ENCODE measurements at places on chromosomes 5 and 9.

DNA sequence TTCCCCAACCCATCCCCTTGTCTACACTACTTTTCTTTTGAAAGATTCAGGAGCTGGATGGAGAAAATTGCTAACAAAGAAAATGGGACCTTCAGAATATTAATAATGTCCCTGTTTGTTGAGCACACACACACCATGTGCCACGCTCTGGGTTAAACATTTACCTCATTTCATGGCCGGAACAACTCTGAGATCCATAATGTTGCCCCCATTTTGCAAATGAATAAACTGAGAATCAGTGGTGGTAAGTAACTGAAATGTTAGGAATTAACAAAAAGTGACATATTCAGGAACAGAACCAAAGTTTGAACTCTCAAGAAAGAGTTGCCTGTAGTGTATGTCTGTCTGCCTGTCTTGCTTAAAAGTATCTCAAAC lies 51.4 kb upstream of the SMAD5 start:
- no peak for ATAC-seq
- H3K4me1 ChIP-seq: peaks cover 8% of the 10 kb centered on the region
- H3K36me3 ChIP-seq: no peaks in the 10 kb centered on the region
- no peak overlapping the region for H3K4me3 ChIP-seq
- peaks cover 43% of the 10 kb centered on the region for H3K27me3 ChIP-seq
- no peak overlapping the region for H3K27ac ChIP-seq

DNA sequence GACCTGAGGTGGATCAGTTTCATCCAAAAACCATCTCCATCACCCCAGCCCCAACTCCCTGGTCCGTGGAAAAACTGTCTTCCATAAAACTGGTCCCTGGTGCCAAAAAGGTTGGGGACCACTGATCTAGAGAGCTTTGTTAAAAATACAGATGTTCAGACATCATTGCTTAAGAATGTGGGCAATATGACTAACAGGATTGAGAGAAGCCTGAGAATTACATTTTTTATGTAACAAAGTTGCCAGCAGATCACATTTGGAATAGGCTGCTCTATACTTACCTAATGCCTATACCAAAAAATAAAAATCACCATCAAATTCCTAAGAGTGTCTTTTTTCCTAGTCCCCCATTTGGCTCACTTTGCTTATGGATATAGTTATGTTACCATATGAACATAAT lies 143.3 kb downstream of the RAPGEF6 start:
- no peaks in the 10 kb centered on the region for H3K27me3 ChIP-seq
- ATAC-seq: no peak

DNA sequence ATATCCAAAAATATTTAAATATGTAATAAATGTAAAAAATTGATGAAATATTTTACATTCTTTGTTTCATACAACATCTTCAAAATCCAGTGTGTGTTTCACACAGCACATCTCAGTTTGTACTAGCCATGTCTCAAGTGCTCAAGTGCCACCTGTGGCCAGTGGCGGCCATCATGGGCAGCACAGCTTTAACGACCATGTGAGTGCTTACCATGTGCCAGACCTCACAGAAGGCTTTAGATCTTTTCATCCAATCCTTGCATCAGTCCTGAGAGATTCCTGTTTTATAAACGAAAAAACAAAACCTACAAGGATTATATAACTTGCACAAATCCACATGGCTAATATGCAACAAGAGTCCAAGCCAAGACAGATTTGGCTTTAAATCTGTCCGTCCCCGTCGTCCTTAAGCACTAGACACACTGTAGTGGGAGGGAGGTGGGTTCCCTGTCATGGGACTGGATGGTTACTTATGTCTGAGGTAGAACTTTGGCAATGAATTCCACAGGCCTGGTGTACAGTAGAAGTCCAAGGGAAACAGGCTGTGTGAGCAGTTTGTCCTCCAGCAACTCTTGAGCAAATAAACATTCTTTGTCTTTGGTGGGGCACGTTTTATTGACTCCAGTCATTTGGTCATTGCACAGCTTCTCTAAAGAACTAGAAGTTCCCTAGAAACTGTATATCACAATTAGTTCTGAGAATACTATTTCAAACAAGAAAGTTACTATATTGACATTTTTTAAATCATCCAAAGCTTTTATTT lies 25.0 kb upstream of the F2R start:
- no peaks in the 10 kb centered on the region for H3K4me1 ChIP-seq
- no peak for ATAC-seq
- no peaks in the 10 kb centered on the region for H3K36me3 ChIP-seq
- H3K27ac ChIP-seq: no peak overlapping the region

DNA sequence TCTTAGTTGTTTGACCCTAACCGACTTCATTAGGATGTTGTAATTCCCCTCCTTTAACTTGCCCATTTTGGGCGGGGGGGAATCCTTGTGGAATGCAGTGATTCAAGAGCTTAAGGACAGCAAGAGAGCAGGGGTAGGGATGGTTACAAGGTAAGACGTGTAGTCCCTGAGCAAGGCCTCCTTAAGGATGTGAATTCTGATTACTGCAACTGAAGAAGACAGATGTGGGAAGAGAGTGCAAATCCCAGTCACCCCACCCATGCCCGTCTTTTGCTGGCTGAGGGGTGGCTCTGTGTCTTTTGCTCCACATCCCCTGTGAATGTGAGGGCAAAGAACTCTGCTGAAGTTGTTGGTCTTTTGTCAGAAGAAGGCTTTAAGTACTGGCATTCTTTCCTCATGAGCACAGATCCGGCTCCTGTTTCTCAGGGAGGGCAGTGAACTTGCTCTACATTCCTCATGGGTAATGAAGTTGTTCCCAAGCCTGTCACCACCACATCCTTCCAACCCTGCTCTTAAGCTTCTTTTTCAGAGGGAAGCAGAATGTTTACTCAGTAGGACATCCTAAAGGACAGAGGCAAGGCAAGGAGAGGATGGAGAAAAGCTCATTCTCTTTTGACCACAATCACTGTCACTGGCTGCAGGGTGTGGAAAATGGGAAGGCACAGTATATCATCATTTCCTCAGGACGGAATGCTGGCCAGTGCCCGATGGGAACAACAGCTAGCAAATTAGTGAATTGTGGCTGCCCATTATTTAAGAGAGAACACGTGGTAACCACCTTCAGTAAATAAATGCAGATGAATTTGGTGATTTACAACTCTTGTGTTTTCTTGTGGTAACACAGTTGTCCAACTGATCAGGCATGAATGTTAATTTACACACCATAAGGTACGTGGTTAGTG lies 61.5 kb downstream of the RAI14 start:
- no peaks in the 10 kb centered on the region for H3K4me1 ChIP-seq
- no peaks in the 10 kb centered on the region for H3K36me3 ChIP-seq
- H3K27me3 ChIP-seq: peaks cover 8% of the 10 kb centered on the region
- no peak overlapping the region for H3K4me3 ChIP-seq
- no peak for ATAC-seq

DNA sequence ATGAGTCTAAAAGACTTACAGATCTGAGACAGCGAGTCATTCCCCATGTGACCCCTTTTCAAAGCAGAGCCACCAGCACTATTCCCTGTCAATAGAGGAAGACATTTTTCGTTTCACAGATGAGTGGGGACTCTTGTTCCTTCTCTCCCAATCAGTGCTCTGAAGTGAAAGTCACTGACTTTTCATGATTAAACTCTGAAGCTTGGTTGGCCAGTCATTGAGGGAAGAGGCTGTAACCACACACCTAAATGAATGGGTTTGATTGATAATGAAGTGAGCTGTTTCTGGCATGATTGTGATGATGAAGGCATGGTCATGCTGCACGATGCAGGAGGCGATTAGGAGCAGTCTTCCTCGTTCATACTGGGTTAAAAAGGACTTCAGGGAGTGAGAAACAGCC lies 171.9 kb downstream of the ZNF462 start:
- no peak overlapping the region for H3K4me3 ChIP-seq
- no peaks in the 10 kb centered on the region for H3K36me3 ChIP-seq
- H3K4me1 ChIP-seq: no peaks in the 10 kb centered on the region

- peaks cover 6% of the 10 kb centered on the region for H3K4me1 ChIP-seq
- ATAC-seq: no peak
Measured at GRCh38 chr5:172361566-172362238, 78.1 kb upstream of the UBTD2 start.

- H3K27me3 ChIP-seq: no peaks in the 10 kb centered on the region
- no peak for ATAC-seq
- H3K4me3 ChIP-seq: no peak overlapping the region
- H3K27ac ChIP-seq: no peak overlapping the region
- H3K36me3 ChIP-seq: no peaks in the 10 kb centered on the region
- H3K4me1 ChIP-seq: no peaks in the 10 kb centered on the region
Measured at GRCh38 chr9:18985464-18985951, 47.5 kb downstream of the SAXO1 start.

DNA sequence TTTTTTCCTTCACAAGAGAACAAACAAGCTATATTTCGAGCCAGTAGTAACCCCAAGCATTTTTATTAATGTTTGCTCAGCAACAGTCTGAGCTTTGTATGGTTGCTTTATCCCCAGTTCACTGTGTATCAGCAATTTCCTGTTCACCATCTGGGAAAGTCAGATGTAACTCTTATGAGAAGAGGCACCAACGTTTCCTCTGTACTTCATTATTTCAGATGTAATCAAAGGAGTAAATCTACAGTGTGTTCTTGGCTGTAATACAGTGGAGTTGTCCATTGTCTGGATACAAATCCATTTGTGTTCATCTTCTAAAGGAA lies 340.2 kb downstream of the ARRDC3 start:
- H3K4me1 ChIP-seq: no peaks in the 10 kb centered on the region
- no peaks in the 10 kb centered on the region for H3K27me3 ChIP-seq
- H3K4me3 ChIP-seq: no peak overlapping the region
- H3K36me3 ChIP-seq: no peaks in the 10 kb centered on the region
- no peak overlapping the region for H3K27ac ChIP-seq
- ATAC-seq: no peak

DNA sequence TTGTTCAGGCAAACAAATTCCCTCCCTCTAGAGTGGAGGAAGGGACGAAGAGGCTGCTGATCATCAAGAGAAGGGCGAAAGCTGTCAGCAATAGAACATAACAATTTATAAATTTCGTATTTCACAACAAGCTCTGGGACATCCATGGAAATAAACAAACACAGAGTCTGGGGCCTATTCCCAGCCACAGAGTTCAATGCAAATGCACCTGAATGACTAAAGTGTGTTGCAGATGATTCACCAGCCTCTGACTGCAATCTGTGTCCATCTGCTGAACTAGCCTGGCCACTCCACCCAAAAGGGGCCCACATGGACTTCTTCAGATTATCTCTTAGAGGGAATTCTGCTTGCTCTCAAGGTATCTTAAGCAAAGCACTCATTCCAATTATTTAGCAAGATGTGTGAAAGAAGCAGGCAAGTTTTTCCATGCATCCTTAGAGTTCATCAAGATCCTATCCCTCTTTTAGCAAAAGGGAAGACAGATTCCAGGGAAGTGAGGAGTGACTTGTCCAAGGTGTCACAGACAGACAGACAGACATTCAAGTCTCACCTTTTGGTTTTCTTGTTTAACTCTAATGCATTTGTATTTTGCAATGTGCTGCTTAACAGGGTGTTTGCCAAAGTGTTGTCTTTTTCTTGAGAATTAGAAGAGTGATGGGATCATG lies 307.8 kb upstream of the PAPPA start:
- no peaks in the 10 kb centered on the region for H3K36me3 ChIP-seq
- no peak for ATAC-seq
- H3K4me1 ChIP-seq: no peaks in the 10 kb centered on the region
- no peaks in the 10 kb centered on the region for H3K27me3 ChIP-seq

- H3K4me3 ChIP-seq: no peak overlapping the region
Measured at GRCh38 chr9:93080406-93080805, 15.6 kb upstream of the CARD19 start.

DNA sequence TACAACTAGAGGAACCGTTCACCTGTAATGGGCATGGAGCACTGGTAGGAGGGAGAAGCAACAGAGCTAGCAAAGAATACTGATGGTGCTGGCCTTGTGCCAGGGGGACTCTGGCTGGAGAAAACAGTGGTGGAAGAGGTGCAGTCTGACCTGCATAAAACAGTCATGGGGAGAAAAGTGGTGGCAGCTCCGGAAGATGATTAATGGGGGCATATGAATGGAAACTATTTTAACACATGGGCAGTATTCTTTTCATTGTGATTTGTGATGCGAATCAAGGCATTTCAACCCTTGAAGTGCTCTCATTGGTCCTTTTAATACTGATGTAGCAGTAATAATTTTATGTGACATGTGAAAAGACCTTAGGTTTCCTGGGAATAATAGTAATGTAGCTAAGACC lies 219.6 kb downstream of the ADAMTS6 start:
- H3K27me3 ChIP-seq: no peaks in the 10 kb centered on the region

- H3K36me3 ChIP-seq: no peaks in the 10 kb centered on the region
- peaks cover 32% of the 10 kb centered on the region for H3K27me3 ChIP-seq
- no peaks in the 10 kb centered on the region for H3K4me1 ChIP-seq
- H3K27ac ChIP-seq: no peak overlapping the region
- no peak overlapping the region for H3K4me3 ChIP-seq
Measured at GRCh38 chr5:64576250-64576649, 70.4 kb downstream of the RGS7BP start.

DNA sequence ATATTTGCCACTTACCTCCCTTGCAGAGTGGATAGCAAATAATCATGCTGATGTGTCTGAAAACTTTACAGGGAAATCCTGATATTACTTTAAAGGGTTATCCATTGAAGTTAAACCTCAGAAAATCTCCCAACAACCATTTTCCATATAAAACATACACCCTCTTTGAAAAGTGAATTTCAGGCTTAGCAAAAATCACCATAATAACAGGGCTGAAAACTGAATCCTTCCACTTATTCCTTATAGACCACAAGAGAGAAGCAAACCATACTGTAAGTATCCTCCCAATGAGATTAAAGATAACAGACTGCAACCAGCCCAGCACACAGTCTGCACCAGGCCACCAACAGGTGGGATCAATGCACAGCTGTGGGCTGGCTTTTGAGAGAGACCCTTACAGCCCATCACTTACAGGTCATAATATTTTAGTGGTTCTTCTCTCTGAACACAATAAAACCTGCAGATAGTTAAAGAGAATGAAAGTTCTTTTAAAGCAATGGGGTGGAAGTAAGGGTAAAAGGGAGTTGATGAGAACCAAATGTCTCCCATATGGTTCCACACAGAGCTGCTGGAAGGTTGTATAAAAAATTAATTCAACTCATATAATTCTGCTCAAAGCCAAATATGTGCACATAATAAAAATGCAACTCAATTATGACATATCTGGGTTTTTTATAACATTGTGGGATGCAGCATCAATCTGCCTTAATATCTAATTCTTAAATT lies 376.2 kb upstream of the GRAMD2B start:
- no peak overlapping the region for H3K27ac ChIP-seq
- H3K4me3 ChIP-seq: no peak overlapping the region
- no peaks in the 10 kb centered on the region for H3K36me3 ChIP-seq
- H3K4me1 ChIP-seq: no peaks in the 10 kb centered on the region
- H3K27me3 ChIP-seq: peaks cover 7% of the 10 kb centered on the region

DNA sequence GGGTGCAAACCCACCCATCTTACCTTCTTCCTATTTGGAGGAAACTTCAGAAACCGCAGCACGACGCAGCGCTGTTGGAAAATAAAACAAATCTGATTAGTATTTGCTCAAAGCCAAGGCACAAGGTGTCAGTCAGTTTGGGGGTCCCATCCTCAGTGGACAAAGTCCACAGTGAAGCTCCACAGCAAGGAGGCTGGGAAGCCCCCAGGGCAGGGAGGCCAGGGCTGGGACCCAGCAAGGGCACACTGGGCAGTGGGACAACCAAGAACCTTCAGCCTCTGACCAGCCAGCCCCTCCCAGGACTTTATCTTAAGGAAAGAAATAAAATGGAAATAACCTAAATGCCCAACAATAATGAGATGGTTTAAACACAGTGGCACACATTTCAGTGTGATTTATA lies 11.3 kb downstream of the IPPK start:
- no peak overlapping the region for H3K4me3 ChIP-seq
- peaks cover 60% of the 10 kb centered on the region for H3K36me3 ChIP-seq

- H3K27me3 ChIP-seq: peaks cover 55% of the 10 kb centered on the region
- H3K4me1 ChIP-seq: peaks cover 15% of the 10 kb centered on the region
Measured at GRCh38 chr5:61627531-61627930, 295.5 kb downstream of the ZSWIM6 start.

Data from stimulated activated memory B cell treated with anti-CD40 and anti-IgM and Interleukin-4, amounts not matched to agents 10 μg/mL and 1 μg/mL and 100 μg/mL, for 72 hours (primary cell).